ENCODE measurements at places on chromosomes 3 and 15. TPM values are rescaled to one million over a fixed set of nuclear protein-coding genes. Genes with fewer than 3 reads are reported as not detected.

GNAI2 gene
- 387 TPM for total RNA-seq

PLA2G4F gene
- not detected for total RNA-seq

CIDEC gene
- not detected for total RNA-seq

SLC51A gene
- not detected for total RNA-seq

ECE2 gene
- total RNA-seq = not detected

TGM5 gene
- not detected for total RNA-seq

HRH1 gene
- total RNA-seq = 4.7 TPM

RASGRP1 gene
- total RNA-seq = 0.24 TPM

ANKUB1 gene
- 0.16 TPM for total RNA-seq

ZNF80 gene
- not detected for total RNA-seq

SLC7A14 gene
- 3.6 TPM for total RNA-seq

OR5K4 gene
- not detected for total RNA-seq

ENTPD3 gene
- 0.12 TPM for total RNA-seq

LRRC3B gene
- not detected for total RNA-seq

TMEM212 gene
- total RNA-seq = not detected

GOLGA6A gene
- not detected for total RNA-seq

GOLGA6L7 gene
- not detected for total RNA-seq

SENP5 gene
- total RNA-seq = 41.8 TPM

NLGN1 gene
- total RNA-seq = 10.9 TPM

ITIH1 gene
- total RNA-seq = not detected

SKIC8 gene
- total RNA-seq = 36.7 TPM

LRRK1 gene
- total RNA-seq = 21.0 TPM

CACNA2D3 gene
- total RNA-seq = 2.4 TPM

SLC9A9 gene
- 23.7 TPM for total RNA-seq

STRA6 gene
- 1.1 TPM for total RNA-seq

GOLGA6B gene
- not detected for total RNA-seq

RETNLB gene
- not detected for total RNA-seq

LIPH gene
- not detected for total RNA-seq

ECT2 gene
- total RNA-seq = 18.6 TPM

ZNF662 gene
- 6.7 TPM for total RNA-seq

GHSR gene
- total RNA-seq = not detected

TEX9 gene
- 9.6 TPM for total RNA-seq

IL17RB gene
- 0.49 TPM for total RNA-seq

CADPS gene
- 7.0 TPM for total RNA-seq

All from hair follicle dermal papilla cell (primary cell).